Stimulated activated CD8-positive, alpha-beta memory T cell treated with anti-CD3 and anti-CD28 coated beads, Interleukin-4, amount 100 ng/mL, for 1 hour (primary cell): ENCODE measurements at places on chromosomes 12 and 14.
A peak's percentile ranks its signal among the peaks of the same experiment; 100 is the strongest.

DNA sequence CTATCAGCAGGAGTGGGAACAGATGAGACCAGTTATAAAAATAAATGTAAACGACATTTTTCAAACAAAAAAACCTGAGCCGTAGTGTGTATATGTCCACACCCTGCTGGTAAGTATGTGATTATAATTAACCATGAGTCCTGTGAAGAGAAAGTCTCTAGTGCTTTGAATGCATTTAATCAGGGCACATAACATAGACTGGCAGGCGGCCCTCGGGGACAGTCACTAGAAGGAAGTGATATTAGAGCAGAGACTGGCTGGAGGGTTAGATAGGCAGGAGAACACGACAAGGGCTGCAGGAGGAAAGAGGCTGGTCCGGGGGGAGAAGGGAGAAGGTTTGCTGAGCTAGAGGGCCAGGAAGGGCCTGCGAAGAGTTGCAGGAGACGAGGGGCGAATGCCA lies 23.8 kb upstream of the ELK3 start:
- DNase-seq, result no peak

DNA sequence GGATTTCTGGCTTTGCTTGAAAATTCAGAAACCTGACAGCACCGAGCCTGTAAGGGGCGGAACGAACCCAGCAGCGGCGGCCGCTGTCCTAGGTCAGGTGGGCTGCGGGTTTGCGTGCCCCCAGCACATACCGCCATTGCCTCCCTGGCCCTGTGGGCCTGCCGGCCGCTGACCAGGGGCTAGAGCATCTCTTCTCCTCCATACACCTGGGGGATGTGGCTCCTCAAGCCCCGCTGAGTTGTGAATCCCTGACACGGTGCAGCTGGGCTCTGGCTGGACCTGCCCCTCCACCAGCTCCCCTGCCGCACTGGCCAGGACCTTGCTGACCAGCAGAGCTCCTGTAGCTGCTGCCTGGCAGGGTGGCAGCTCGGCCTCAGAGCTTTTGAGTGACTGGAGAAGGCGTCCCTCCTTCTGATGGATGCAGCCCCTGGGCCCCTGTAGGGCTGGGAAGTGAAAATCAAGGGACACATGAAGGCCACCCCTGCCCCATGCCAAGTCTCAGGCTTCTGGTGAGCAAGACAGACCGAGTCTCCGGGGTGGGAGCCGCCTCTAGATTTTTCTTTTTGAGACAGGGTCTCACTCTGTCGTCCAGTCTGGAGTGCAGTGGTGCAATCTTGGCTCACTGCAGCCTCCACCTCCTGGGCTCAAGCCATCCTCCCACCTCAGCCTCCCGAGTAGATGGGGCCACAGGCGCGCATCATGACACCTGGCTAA lies 184.9 kb upstream of the SFSWAP start:
- no peak for DNase-seq

- no peak for DNase-seq
Measured at GRCh38 chr12:1782215-1782614, 38.1 kb upstream of the LRTM2 start.

- DNase-seq, result no peak
Measured at GRCh38 chr12:5417500-5417899, 14.4 kb upstream of the NTF3 start.

GRCh38 chr12:49190974-49191373 lies 2.1 kb upstream of the TUBA1A start:
- DNase-seq, result no peak

GRCh38 chr12:4030929-4031702 lies 157.9 kb upstream of the PARP11 start:
- peak; percentile 28 for DNase-seq

DNA sequence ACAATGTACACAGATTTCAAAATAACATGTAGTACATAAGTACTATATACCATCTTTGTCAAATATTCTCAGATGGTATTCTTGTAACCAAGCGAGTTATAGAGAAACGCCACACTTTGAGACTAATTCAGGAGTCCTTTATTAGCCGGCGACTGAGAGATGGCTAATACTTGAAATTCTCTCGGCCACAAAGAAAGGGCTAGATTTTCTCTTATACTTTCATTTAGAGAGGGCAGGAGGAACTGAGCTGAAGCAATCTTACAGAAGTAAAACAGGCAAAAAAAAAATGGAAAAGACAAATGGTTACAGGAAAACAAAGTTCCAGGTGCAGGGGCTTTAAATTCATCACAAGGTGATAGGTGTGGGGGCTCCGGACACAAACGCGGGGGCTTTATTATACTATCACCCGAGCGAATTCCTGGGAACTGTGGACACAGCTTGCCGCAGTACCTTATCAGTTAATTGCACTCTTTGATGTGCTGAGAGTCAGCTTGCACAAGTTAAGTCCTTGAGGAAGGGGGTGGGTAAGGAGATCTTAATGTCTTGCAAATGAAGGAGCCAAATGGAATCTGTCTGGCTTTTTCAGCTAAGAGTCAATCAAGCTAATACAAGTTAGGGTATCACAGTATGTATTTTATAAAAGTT lies 382.3 kb downstream of the KCNH5 start:
- no peak for DNase-seq

- no peak for DNase-seq
Measured at GRCh38 chr12:114416028-114416427, 10.1 kb upstream of the TBX5 start.

- DNase-seq, result no peak
Measured at GRCh38 chr12:12701457-12701856, 5.5 kb upstream of the GPR19 start.

GRCh38 chr12:90978117-90978770 lies 23.3 kb upstream of the CCER1 start:
- DNase-seq, result no peak

DNA sequence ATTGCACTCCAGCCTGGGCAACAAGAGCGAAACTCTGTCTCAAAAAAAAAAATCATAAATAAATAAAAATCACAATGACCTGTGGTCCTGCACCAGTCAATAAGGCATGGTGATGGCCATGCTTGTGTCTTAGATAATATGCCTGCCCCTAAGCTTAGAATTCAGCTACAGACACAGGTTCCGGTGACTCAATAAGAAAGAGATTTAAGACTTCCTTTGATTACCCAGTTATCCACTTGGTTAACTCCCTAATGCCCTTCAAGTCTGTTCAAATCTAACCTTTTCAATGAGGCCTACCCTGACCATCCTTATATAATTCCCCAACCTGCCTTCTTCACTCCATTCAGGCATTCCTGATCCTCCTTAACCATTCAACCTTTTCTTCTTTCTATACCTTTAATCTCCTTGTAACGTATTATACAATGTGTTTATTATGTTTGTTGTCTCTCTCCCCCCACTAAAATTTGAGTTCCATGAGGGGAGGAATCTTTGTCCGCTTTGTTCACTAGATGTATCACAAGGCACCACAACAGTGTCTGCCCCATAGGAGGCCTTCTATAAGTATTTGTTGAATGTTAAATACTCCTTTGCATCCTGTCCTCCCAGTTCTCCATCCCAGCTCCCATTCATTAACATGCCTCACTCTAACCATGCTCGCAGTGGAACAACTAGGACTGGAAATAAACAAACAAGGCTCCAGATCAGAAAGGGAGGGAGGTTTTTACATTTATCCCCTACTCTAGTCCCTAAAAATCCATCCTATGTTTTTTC lies 8.9 kb downstream of the MAP4K5 start:
- DNase-seq, result no peak

DNA sequence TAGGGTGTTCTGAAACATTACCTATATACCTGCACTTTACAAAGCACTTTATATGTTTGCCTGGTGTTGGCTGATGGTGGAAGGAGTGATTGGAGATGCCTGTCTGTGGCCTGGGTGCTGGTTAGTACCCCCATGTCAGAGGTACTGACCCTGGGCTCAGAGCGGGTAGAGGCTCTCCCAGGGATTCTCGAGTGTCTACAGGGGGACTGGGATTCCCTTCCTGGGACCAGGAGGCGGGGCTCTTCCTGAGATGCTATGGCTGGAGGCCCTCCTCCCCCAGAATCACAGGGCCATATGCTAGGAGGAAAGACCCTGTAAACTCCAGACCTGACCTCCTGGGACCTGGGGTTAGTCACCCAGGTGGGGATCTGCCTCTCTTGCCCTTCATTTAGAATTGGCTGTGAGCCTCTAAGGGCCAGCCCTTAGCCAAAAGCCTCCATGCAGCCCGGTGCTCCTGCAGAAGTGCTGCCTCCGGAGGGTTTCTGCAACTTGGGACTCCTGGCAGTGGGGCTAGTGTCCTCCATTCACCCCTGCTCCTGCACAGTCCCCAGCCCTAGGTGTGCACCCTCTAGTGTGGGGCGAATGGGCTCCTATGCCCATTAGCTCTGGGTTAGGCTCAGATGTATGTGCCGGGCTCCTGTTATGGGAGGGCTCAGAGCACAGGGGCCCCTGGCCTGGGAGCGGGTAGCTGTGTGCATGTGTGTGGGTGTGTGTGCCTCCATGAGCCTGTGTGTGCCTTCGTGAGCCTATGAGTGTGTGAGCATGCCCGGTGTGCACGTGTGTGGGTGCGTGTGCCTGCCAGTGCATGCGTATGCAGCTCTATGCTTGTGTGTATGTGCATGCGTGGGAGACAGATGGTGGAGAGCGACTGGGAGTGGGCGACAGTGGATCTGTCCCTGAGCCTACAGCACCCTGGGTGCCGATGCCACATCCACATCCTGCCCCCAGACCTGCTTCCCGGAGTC lies 36.6 kb downstream of the RTL1 start:
- DNase-seq, result no peak

- no peak for DNase-seq
Measured at GRCh38 chr12:2539938-2540337, 254.8 kb upstream of the FKBP4 start.

GRCh38 chr12:12872139-12872933 lies 19.0 kb upstream of the GPRC5A start:
- no peak for DNase-seq

- DNase-seq, result no peak
Measured at GRCh38 chr12:104549815-104550480, 93.2 kb downstream of the CHST11 start.

- DNase-seq, result no peak
Measured at GRCh38 chr14:59140106-59140843, 48.2 kb upstream of the DAAM1 start.

DNA sequence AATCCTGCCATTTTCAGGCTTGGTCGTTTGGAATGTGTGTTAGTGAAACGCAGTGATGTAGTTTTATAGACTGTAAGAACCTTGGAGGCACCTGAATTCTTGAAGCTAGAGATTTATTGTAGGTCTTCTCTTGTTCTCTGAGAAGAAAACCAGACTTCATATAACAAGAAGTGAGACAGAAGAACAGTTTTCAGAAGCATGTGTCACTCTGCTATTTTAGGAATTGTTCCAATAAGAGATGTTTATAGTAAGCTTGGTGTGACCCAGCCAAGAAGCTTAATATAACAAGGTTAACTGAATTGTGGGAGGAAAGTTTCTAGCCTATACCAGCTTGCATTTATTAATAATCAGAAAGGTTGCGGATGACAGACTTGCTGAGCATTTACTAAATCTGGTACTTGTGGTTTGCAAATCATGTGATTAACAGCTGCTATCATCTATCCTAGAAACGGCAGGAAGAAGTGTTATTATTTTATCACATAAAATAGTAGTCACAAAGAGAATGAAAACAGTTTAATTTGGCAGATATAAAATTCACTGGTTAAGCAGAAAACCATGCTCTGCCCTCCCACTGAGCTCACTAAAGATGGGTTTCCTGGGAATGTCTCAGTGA lies 49.2 kb upstream of the BCAT1 start:
- no peak for DNase-seq

- DNase-seq, result no peak
Measured at GRCh38 chr14:100930270-100930669, 26.7 kb upstream of the RTL1 start.

GRCh38 chr12:81081726-81082125 lies 3.8 kb downstream of the ACSS3 start:
- no peak for DNase-seq

- DNase-seq, result no peak
Measured at GRCh38 chr14:103346286-103346685, 12.2 kb downstream of the EIF5 start.

DNA sequence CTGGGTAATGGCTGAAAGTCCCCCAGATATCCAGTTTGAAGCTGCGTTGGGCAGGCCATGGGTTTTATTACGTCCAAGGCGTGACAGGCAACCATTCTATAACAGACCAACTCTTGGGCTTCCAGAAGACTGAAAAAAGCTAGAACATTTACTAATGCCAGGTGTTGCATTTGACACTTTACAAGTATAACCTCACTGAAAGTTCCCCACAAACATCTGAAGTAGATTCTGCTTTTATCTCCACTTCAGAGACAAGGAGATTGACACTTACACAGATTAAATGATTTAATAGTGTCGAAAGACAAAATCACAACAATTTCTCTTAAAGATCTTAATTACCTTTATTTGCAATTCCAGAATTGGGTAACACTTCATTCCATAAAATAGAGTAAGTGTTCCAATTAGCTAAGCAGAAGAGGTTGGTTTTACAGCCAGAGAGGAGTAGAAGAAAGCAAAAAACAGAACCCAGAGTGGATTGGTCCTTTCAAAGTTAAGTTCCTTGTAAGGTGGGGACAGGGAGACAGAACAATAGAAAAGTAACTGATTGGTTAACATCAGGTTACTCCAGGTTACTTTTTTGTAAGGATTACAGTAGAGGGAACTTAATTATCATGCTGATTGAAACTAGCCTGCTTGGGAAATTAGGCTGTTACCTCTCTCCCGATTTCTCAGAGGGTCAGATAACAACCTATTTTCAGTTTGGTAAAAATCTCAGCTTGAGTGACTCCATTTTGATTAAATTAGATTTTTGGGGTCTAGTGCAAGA lies 11.3 kb downstream of the SOCS2 start:
- DNase-seq, result no peak

- DNase-seq, result no peak
Measured at GRCh38 chr14:51738754-51739153, 87.0 kb downstream of the FRMD6 start.

- DNase-seq, result no peak
Measured at GRCh38 chr12:115871714-115872113, 405.8 kb downstream of the MED13L start.

GRCh38 chr12:52769354-52769753 lies 7.8 kb downstream of the KRT76 start:
- no peak for DNase-seq

DNA sequence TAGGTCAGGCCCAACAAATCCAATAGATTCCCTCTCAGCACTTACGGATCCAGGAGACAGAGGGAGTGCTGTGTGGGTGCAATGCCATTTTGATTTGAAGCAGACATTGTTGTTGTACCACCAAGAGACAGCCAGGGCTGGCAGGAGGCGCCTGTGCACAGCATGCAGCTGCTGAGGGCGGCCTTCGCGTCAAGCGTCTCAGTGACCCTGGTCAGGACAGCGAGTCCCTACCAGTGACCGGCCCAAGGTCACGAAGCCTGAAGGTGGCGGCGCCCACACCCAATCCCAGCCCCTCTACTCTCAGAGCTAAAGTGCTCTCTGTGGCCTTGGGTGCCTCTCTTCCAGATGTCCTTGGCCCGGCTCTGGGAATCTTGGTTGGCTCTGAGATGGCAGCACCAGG lies 40.5 kb downstream of the PRMT8 start:
- no peak for DNase-seq

- no peak for DNase-seq
Measured at GRCh38 chr12:128551266-128551665, 272.5 kb downstream of the SLC15A4 start.

- no peak for DNase-seq
Measured at GRCh38 chr14:89490466-89490865, 73.4 kb upstream of the FOXN3 start.
